Midbrain (tissue), 1 donor: ENCODE measurements at places on chromosomes 1 and 21.

- DNase-seq, result no peak
Observed at GRCh38 chr1:27879374-27880082, 7.2 kb downstream of the THEMIS2 start.

DNA sequence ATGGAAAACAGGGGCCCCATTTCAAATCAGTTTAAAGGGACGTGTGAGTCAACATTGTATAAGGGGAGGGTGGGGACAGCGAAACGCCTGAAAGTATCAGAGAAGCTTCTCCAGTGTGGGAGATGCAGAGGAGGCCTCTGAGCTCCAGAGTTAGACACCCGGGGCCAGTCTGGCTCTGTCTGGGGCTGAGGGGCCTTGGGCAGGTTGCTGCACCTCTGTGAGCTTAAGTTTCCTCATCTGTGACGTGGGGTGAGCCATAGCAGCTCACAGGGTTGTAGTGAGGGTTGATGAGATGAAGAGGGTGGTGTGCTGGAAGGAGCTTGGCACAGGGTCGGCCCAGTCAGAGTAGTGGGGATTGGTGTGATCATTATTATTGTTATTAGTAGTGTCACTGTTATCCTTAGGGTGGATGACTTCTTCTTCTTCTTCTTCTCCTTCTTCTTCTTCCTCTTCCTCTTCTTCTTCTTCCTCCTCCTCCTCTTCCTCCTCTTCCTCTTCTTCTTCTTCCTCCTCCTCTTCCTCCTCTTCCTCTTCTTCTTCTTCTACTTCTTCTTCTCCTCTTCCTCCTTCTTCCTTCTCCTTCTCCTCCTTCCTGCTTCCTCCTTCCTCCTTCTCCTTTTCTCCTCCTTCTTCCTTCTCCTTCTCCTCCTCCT is 282.0 kb downstream of the PTPRU start:
- no peak for DNase-seq

DNA sequence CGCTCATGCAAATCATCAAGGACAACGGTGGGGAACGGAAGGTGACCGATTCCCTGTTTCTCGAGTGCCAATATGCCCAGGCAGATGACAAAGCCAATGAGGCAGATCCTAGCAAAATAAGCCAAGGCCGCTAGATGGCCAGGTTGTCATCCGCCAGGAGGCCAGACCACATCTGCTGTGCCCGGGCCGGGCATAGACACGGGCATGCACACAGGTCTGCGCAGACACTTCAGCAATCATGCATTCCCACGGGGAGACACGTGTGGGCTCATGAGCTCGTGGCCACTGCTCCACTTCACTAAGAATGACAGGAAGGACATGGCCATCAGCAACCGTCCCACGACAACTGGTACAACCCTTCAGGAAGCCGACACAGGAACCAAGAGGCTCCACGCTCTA is 23.4 kb downstream of the WDR4 start:
- DNase-seq, result no peak

DNA sequence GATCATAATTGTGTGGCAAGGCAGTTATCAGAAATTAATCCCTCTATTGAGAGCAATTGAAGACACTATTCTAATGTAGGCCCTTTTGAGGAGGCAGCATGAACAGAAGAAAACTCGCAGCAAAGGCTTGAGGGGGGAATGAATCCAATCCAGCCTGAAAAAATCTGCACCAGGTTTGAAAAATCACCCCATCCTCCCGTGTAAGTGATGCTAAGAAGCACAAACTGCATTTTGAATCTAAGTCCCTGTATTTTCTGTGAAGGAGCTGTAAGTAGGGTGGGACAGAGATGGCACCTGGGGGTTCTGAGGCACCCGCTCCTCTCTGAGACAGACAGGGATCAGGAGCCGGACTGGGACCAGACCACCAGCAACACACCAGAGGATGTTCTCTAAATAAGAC is at the start of gene CRB1:
TSS of gene CRB1 (plus strand) at position 241 of the 400 bp plus-strand sequence. CDS start 161 bp downstream, outside the sequence.
- peak; percentile 52 for DNase-seq

DNA sequence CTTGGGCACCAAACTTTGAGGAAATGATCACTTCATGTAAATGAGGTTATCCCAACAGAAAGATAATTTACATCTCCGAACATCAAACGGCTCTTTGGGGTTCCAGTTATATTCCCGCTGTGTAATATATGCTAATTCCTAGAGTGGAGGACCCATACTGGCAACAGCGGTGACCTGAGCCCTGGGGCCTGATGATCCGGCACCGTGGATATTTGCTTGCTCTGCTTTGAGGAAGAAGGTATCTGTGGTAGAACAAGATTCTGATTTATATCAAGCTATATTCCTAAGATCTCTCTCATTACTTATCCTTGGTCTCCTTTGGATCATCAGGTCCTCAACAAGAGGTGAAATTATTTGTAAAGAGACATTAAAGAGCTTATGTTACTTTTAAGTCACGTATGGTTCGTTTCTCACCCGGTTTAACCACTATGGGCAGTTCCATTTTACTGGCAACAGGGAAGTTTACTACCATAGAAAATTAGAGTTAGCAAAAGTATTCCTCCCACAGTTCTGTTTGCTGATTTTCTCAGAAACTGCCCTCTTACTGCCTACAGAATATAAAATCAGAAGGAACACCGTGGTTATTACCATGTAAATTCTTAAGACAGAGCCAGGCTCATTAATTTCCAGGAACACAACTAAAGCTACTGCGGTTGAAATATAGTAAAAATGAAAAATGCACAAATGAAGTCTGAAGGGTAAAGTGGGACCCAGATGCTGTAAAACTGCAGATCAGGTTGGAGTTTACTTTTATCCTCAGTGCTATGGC is 56.7 kb downstream of the MRPL39 start:
- no peak for DNase-seq

DNA sequence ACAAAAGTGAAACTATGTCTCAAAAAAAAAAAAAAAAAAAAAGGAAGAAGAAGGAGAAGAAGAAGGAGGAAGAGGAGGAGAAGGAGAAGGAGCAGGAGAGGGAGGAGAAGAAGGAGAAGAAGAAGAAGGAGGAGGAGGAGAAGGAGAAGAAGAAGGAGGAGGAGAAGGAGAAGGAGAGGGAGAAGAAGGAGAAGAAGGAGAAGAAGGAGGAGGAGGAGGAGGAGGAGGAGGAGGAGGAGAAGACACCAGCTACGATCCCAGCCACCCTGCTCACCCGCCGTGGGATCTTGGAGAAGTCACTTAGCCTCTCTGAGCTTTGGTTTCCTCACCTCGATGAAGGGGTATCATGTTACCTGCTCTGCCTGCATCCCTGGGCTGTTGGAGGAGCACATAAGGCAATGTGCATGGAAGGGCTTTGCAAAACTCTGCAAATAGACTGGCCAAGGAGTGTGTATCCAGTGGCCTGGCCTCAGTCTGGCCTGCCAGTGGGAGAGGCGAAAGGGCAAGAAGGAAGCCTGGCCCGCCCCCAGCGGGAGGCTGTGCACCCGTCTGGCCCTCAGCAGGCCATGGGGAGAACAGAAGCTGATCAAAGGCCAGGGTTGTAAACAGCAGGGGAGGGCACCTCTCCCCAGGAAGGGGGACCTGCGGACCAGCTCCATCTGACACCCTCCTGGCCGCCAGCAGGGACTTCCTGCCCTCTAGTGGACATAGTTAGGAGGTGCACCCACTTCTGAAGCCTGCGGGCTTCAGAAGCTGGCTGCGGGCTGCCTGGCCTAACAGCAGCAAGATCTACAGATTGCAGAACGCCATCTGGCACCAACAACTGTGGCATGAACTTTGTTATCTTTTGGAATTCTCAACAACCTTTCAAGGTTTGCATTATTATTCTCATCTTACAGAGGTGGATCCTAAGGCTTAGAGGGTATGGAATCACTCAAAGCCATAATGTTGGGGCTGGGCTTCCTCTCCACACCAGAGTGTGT is 19.2 kb upstream of the CDK18 start:
- DNase-seq, result peak; percentile 82

DNA sequence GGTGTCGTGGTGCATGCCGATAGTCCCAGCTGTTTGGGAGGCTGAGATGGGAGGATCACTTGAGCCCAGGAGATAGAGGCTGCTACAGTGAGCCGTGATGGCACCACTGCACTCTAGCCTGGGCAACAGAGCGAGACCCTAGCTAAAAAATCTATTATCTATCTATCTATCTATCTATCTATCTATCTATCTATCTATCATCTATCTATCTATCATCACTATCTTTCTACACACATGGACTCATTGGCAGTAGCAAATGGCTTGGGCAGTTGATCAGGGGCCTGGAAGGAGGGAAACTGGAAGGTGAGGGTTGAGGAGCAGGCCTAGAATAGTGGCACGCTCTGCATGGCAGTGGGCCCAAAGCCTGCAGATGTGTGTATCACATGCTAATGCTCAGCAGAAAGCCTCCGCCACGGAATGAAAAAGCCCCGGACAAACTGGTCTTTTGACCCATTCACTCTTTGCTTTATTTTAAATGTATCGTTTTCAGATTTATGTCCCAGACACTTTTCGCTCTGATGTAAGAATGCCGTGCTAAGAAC is 7.3 kb upstream of the HUNK start:
- no peak for DNase-seq

DNA sequence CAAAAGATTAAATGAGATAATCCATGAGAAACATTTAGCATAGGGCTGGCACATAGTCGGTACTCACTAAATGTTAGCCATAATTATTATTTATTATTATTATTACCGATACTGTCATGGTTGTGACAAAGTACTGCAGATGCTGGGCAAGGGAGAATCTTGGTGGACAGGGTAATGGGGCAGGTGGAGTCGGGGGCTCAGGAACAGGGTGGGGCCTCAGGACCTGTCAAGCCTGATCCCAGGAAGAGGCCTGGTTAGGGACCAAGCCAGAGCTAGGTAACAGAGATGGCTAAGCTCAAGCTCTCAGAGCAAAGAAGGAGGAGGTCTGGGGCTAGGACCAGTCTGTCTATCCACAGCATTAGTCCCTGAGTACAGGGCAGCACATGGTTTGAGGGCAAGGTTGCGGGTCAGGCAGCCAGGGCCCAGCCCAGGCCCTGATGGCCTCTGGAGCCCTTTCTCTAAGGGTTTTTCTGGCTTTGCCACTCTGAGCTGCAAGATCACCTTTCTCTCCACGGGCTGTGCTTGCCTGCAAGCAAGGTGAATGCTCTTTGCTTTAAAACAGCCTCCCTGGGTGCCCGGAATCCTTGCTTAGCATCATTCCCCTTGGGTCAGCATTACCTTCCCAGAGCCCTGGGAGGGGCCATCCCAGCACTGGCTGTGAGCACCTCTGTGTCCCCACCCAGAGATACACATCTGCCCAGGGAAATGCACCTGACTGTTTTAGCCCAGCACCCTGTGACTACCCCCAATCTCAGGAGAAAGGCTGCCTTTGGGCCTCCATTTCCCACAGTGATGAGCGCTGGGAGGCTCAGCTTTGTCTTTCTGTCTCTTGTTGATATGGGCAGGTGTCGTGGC is 572.0 kb downstream of the PTPRU start:
- no peak for DNase-seq

GRCh38 chr1:175410560-175410959 is 218.0 kb upstream of the KIAA0040 start:
- DNase-seq, result no peak

GRCh38 chr1:34845131-34845901 is 14.2 kb downstream of the SMIM12 start:
- DNase-seq, result no peak

DNA sequence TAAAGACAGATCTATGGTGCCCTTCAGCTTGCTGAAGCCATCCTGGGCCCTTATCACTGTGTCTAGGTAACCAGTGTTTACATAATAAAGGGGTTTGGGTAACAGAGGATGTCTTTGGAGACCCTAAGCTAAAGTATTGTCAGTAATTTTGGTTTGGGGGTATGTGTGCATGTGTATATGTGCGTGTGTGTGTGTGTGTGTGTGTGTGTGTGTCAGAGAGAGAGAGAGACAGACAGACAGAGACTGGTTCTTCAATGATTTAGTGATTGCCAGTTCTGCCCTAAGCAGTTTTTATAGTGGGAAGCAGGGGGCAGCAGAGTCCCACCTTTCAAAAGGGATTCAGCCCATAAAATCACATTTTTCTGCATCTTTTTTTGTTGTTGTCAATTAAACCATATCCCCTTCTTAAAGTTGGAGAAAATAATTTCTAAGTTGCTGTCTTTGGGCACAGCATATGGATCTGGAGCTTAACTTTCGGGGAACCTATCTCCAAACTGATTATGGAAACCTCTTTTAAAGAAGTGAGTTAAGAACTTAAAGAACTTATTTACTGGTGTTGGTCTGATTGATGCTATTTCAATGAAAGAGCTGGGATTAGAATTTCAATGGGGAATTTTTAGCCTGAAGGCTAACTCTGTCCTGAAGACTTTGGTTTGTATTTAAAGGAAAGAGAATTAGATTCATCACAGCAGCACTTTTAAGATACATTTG is 51.1 kb downstream of the ZNF326 start:
- DNase-seq, result no peak

DNA sequence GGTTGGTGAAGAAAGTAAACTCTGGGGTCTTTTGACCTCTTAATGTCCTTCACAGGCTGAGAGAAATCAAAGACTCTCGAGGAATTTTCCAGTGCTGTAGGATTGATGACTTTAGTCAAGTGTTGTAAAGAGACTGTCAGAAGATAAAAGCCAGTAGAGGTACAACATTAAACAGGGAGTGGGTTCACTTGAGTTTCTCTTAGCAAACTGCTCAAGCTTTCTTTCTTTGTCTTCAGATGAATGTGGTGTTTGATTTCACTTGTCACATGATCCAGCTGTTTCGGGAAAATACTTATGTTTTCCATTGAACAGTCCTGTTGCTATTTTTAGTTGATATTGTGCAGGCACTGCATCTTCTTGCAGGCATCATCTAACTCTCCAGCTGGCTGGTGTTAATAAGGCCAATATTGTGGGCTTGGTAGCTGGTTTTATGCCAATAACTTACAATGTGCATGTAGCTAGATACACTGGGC is 45.6 kb downstream of the XCL2 start:
- no peak for DNase-seq

DNA sequence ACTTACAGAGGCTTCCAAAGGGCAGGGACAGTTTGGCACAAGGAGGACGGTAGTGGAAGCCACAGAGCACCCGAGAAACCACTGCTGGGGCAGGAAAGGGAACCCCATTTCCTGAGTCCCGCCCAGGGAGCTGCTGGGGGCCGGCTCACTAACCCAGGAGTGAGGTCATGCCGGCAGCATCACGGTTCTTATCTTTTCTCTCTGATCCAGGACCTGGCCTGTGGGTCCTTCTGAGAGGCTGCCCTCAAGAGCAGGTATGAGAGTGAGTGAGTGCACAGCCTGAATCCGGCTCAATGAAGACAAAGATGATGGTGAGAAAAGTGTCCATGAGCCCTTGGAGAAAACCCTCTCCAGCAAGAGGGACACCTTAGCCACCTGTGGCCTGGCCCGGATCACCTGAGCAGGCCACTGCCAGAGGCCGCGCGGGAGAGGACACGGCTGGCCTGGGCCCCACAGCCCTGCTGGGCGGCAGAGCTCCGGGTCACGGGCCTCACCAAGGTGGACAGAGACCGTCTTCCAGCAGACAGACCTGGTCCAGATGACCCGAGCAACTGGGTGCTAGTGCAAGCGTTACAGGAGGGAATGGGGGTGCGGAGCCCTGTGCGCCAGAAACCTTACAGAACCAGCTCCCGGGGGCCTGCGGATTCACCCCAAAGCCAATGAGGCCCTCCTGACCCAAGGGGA is 94.9 kb downstream of the RIPK4 start:
- DNase-seq, result no peak

GRCh38 chr1:234684856-234685255 is 74.9 kb upstream of the IRF2BP2 start:
- no peak for DNase-seq
